ENCODE measurements at places on chromosomes 4 and X. TPM values are rescaled to one million over a fixed set of nuclear protein-coding genes. Genes with fewer than 3 reads are reported as not detected.

CT45A5 gene
- total RNA-seq: not detected

ZBTB33 gene
- total RNA-seq: 14.4 TPM

ADH1A gene
- total RNA-seq: not detected

TRO gene
- 2.3 TPM for total RNA-seq

FATE1 gene
- total RNA-seq: not detected

USP51 gene
- 3.0 TPM for total RNA-seq

AVPR2 gene
- total RNA-seq: 0.32 TPM

OTUD5 gene
- total RNA-seq: 111 TPM

MAGEC2 gene
- total RNA-seq: not detected

TRMT44 gene
- total RNA-seq: 37.3 TPM

MEPE gene
- not detected for total RNA-seq

DMRTC1 gene
- 0.37 TPM for total RNA-seq

ENPEP gene
- not detected for total RNA-seq

GPR173 gene
- not detected for total RNA-seq

ATRX gene
- 74.5 TPM for total RNA-seq

RHOXF2B gene
- total RNA-seq: not detected

CXXC4 gene
- not detected for total RNA-seq

C1GALT1C1 gene
- total RNA-seq: 35.1 TPM

SAGE1 gene
- not detected for total RNA-seq

All from activated T-helper 17 cell treated with anti-CD3 and anti-CD28 coated beads, Interleukin-2, amount 50 U/mL, for 72 hours (primary cell).